ENCODE measurements at places on chromosomes 7 and 10.

DNA sequence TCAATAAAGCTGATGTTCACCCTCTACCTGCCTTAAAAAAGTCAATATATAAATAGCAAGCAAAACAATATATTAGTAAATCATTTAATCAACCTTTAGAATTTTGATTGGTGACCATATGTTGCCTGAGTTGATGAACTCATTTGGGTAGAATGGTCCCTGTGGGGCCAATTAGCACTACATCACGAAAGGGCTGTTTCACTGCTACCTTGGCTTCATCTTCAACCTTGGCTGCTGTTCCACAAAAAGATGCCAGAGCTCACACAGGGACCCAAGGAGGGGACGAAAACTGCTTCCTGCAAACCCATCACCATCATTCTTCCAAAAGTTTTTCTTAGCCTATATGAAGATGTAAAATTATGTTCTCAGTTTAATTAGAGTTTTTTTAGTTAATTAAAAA, 35.4 kb upstream of the HBP1 start:
- no peak for DNase-seq

GRCh38 chr7:70093205-70093904, 495.1 kb downstream of the AUTS2 start:
- DNase-seq = no peak

- DNase-seq = no peak
Observed at GRCh38 chr10:30079408-30079807, 20.0 kb upstream of the JCAD start.

GRCh38 chr10:118708571-118708970, 46.2 kb downstream of the CACUL1 start:
- no peak for DNase-seq

- no peak for DNase-seq
Observed at GRCh38 chr10:30784897-30785605, 155.5 kb upstream of the LYZL2 start.

DNA sequence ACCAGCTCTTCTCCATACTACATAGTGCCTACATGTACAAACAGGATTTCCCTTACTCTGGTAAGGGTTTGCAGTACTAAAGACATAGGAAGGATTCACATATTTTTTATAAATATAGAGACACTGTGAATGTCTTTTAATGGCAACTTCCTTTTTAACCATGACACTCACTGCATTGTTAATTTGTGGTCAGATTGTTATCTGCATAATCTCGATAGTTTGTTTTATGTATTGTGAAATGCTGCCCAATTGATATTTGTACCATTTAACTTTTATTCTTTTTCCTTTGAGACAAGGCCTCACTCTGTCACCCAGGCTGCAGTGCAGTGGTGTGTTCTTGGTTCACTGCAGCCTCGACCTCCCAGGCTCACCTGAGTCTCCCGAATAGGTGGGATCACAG, 39.7 kb downstream of the SP8 start:
- no peak for DNase-seq

DNA sequence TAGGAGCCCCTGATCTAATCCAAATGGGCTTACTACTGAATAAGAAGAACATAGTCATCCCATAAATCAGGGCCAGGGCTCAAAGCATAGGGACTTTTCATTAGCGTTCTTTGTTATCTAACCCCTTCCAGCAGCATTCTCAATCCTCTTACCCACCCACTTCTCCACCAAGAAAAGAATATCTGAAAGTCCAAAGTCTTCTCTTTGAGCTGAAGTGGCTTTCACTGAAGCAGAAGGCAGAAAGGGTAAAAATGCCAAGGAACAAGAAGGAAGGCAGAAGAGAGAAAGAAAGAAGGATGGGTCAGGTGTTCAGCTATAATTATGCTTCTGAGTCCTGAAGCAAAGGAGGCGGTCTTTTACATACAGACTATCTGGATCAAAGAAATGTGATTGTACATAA, 10.2 kb downstream of the TRPV5 start:
- no peak for DNase-seq

DNA sequence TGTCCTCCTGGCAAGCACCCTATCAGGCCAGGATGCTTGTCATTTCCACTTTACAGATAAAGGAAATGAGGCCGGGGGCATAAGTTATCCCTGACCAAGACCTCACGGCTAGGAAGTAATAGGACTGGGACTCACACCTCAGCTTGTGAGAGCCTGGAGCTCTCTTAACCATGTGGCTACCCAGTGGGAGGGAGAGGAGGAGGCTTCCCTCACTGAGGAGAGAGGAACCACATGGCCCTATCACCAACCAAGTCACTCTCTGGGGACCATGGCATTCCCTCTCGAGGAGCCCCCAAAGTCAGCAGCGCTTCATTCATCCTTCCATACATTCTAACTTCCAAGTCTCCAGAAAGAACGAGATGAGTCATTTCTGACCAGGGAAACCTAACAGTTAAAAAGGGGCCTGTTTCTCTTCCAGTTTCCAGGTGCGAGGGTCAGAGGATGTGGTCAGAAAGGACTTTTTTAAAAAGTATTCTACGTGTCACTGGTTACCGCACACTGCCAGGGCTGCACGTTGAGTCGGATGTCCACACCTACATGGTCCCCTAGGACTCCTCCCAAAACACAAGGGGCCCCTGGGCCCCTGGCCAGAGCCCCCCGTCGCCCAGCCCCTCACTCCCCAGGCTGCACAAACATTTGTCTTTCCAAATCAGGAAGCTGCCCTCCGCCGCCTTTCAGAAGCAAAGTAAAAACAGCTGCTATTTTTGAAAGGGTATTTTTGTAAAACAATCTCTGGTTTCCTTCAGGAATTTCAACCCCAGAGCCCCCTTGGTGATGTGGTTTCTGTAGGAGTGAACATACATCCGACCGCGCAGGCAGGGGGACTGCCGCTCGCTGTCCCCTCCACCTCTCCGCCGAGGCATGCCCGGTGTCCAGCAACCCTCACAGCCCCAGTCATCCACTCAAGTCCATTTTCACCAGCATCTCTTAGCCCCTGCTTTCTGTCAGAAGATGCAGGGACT, 128.2 kb upstream of the CHST15 start:
- DNase-seq = no peak

DNA sequence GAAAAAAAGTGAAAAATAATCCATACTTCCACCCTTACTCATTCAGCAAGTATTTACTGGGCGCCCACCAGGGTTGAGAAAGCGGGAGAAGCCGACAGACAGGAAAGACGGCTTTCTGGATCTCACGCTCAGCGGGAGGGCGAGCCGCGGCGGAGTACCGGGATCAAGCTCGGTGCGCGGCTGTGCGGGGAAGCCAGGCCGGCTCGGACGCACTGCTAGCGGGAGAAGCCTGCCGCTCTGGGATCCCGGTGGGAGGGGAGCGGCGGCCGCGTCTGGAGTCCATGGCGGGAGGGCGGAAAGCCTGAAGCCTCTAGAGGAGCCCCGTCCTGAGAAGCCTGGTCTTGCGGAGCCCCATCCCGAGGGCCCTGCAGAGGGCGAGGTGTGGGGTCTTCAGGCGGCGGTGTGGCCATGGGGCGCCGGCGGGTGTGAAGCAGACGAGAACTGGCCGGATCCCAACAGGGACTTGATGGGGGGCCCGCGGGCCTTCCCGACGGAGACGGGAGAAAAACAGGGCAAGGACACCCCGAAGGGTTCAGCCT, 82.9 kb downstream of the VIPR2 start:
- DNase-seq = no peak

- no peak for DNase-seq
Observed at GRCh38 chr7:50355817-50356178, 51.3 kb downstream of the IKZF1 start.

- no peak for DNase-seq
Observed at GRCh38 chr7:152759949-152760853, 649 bp downstream of the ACTR3B start.

GRCh38 chr10:62027841-62028501, 126.5 kb downstream of the ARID5B start:
- DNase-seq = no peak

GRCh38 chr10:60942788-60943315, 1.1 kb downstream of the RHOBTB1 start:
- DNase-seq = no peak

DNA sequence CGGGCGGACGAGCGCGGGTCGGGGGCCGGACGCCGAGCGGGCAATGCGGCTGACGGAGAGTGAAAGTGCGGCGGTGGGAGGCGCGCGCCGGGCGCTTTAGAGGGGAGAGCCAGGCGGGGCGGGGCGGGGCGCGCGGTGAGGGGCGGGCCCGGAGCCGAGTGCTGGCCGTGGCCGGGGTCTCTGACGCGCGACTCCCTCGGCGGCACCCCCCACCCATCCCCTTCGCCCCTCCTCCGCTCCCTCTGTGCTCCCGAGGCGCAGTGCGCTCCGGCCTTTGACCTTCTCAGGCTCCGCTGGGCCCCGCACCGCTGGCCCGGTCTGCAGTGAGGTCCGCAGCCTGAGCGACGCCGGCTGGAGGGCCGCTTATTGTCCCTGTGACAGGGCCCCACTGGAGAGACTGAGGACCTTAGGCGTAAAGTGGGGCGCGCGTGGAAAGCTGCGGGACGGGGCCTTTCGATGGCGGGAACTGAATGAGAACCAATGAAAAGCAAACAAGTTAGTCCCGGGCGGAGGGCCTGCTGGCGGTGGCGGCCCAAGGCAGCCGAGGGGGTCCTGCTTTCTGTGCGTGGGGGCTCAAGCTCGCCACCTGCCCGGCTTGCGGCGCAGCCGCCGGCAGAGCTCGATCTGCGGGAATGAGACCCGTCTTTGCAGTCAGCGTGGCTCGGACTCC, at the start of gene CXCL12:
Gene CXCL12 (minus strand): TSS at position 72 of the 670 bp plus-strand sequence. CDS start 92 bp downstream, outside the sequence.
- DNase-seq = no peak

DNA sequence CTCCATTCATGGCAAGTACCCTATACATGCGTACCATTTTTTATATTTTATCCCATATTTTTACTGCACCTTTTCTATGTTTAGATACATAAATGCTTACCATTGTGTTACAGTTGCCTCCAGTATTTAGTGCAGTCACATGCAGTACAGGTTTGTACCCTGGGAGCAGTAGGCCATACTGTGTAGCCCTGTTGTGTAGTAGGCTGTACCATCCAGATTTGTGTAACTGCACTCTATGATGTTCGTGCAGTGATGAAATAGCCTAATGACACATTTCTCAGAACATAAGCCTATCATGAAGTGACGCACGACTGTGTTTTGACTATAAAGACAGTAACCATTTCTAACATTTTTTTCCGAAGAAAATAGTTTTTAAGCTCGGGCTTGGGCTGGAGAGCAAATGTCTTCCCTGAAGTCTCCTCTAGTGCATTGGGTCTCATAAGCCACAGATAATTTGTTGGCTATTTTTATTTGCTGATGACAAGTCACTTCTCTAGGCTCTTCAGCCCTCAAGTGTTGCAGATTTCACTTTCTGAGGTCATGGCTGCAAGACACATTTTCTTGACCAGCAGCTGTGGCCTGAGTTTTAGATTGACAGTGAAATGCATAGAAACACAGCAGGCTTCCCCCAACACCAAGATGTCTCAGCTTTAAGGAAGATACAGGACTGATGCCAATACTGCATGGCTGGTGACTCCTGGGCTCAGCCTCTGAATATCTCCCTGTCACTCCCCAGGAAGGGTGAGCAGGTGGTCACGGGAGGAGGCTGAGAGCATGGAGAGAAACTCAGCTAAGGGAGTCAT, 26.9 kb downstream of the EPDR1 start:
- DNase-seq = no peak

DNA sequence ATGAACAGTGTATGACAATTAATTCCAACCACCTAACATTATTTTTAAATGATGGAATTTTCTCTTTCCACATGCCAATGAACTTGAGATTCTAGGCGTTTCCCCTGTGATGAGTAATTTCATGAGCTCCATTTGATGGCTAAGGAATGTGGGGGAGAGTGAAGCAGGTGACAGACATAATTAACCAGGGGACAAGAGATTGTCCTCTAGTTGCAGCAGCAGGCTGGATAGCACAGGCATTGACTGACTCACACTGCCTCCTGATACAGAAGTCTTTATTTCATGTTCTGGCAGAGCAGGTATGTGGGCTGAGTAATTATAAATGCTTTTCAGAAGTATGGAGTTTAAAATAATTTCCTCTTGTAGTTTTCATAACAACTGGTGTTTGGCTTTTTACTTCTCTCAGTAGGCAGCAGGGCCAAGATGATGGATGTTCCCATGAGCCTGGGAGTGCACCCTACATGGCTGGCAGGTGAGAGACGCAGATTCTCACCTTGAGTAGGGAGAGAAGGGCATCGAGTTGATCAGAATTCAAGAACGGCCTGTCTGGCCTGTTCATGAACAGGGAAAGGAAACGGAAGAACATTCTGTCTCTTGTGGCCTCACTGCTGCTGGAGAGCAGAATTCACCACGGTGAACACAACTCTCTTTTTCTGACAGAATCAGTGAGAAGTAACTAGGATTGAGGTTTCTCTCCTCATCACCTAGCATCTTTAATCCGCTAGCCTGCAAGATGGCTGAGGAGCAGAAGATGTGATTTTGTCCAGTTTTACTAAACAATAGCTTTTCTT, 118.8 kb downstream of the AOAH start:
- DNase-seq = no peak

GRCh38 chr7:36474283-36475010, 84.8 kb downstream of the ANLN start:
- no peak for DNase-seq

DNA sequence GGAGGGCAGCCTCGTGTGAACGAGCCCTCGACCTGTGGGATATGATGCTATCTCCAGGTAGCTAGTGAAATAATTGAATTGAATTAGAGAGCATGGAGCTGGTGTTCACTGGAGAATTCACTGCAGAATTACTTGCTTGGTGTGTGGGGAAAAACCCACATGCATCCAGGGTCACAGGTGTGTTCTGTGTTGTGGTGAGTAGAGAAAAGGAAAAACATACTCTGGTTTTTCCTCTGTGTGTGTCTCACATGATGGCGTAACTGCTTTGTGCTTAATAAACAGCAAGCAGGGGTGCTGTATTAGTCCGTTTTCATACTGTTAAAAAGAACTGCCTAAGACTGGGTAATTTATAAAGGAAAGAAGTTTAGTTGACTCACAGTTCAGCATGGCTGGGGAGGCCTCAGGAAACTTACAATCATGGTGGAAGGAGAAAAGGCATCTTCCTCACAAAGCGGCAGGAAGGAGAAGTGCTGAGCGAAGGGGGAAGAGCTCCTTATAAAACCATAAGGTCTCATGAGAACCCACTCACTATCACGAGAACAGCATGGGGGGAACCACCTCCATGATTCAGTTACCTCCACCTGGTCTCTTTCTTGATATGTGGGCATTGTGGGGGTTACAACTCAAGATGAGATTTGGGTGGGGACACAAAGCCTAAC, 62.6 kb downstream of the TACR2 start:
- DNase-seq = no peak

- DNase-seq = no peak
Observed at GRCh38 chr10:58063861-58064480, 203.7 kb downstream of the IPMK start.

- no peak for DNase-seq
Observed at GRCh38 chr10:11521860-11522259, 89.6 kb downstream of the USP6NL start.

DNA sequence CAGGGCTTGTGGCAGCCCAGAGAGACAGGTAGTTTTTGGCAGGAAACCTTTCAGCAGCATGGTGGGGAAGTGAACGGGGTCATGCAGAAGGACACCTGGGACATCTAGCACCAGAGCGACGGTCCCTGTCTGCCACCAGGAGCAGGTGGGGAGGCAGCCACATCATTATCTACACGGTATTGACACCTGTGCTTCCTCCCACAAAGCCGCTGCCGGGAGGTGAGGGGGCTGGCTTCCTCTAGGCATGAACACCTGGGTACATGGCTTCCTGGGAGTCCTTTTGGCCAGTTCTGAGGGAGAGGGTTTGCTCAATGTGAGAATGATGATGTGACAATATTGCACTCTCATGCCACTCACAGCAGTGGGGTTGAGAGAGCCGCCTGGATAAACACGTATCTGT, 275.2 kb downstream of the ACTR3B start:
- DNase-seq = no peak

Measured in SIG-M5 (cell line).